ENCODE measurements at places on chromosomes 5 and 9. TPM values are rescaled to one million over a fixed set of nuclear protein-coding genes. Genes with fewer than 3 reads are reported as not detected.

IFNA13 gene
- polyA plus RNA-seq, result not detected

CCNI2 gene
- polyA plus RNA-seq, result 0.32 TPM

ZNF483 gene
- polyA plus RNA-seq, result 0.63 TPM

TMEM232 gene
- polyA plus RNA-seq, result 0.11 TPM

DDX4 gene
- polyA plus RNA-seq, result not detected

S1PR3 gene
- 13.6 TPM for polyA plus RNA-seq

FGF18 gene
- polyA plus RNA-seq, result 0.33 TPM

FAM153A gene
- polyA plus RNA-seq, result 18.4 TPM

FBXL7 gene
- polyA plus RNA-seq, result 1.1 TPM

ENTPD2 gene
- polyA plus RNA-seq, result 0.58 TPM

PCDHGA1 gene
- polyA plus RNA-seq, result 0.04 TPM

XRCC4 gene
- 4.3 TPM for polyA plus RNA-seq

SPINK6 gene
- not detected for polyA plus RNA-seq

ISCA1 gene
- polyA plus RNA-seq, result 27.1 TPM

PLAC8L1 gene
- 0.29 TPM for polyA plus RNA-seq

FSTL4 gene
- polyA plus RNA-seq, result under 0.01 TPM

FBN2 gene
- 0.21 TPM for polyA plus RNA-seq

VCAN gene
- polyA plus RNA-seq, result 1.8 TPM

ASTN2 gene
- polyA plus RNA-seq, result 0.93 TPM

MARVELD2 gene
- 0.12 TPM for polyA plus RNA-seq

PITX1 gene
- polyA plus RNA-seq, result 0.09 TPM

JAK2 gene
- polyA plus RNA-seq, result 7.1 TPM

TPPP gene
- polyA plus RNA-seq, result 0.30 TPM

PCDHB10 gene
- polyA plus RNA-seq, result 0.09 TPM

PCDHGB5 gene
- polyA plus RNA-seq, result 0.17 TPM

CCL27 gene
- polyA plus RNA-seq, result not detected

HBEGF gene
- 1.2 TPM for polyA plus RNA-seq

PCDHGB4 gene
- 0.02 TPM for polyA plus RNA-seq

MELK gene
- polyA plus RNA-seq, result 3.2 TPM

TNFSF15 gene
- polyA plus RNA-seq, result 0.22 TPM

ST8SIA4 gene
- polyA plus RNA-seq, result 8.3 TPM

CCDC192 gene
- polyA plus RNA-seq, result not detected

ANXA2R gene
- 28.9 TPM for polyA plus RNA-seq

FGD3 gene
- 54.5 TPM for polyA plus RNA-seq

CD180 gene
- 17.9 TPM for polyA plus RNA-seq

CLPTM1L gene
- 39.7 TPM for polyA plus RNA-seq

FABP6 gene
- polyA plus RNA-seq, result 0.24 TPM

HSPB3 gene
- polyA plus RNA-seq, result 0.59 TPM

GRPEL2 gene
- polyA plus RNA-seq, result 4.6 TPM

ELOVL7 gene
- polyA plus RNA-seq, result 0.51 TPM

PFDN1 gene
- polyA plus RNA-seq, result 62.8 TPM

SLC6A18 gene
- polyA plus RNA-seq, result not detected

LECT2 gene
- polyA plus RNA-seq, result not detected

ARAP3 gene
- polyA plus RNA-seq, result 12.8 TPM

CARD9 gene
- polyA plus RNA-seq, result 16.1 TPM

TMC1 gene
- polyA plus RNA-seq, result 0.16 TPM

ANKRD20A1 gene
- 0.37 TPM for polyA plus RNA-seq

EIF4EBP3 gene
- 61.6 TPM for polyA plus RNA-seq

DNAI1 gene
- not detected for polyA plus RNA-seq

GPR150 gene
- polyA plus RNA-seq, result 0.70 TPM

C1QTNF2 gene
- 0.24 TPM for polyA plus RNA-seq

PALM2AKAP2 gene
- 0.03 TPM for polyA plus RNA-seq

Measured in spleen (tissue), 13 donors.